ENCODE measurements at places on chromosomes 7 and 10.

- no peak for DNase-seq
Measured at GRCh38 chr7:3150027-3150426, 106.4 kb upstream of the CARD11 start.

DNA sequence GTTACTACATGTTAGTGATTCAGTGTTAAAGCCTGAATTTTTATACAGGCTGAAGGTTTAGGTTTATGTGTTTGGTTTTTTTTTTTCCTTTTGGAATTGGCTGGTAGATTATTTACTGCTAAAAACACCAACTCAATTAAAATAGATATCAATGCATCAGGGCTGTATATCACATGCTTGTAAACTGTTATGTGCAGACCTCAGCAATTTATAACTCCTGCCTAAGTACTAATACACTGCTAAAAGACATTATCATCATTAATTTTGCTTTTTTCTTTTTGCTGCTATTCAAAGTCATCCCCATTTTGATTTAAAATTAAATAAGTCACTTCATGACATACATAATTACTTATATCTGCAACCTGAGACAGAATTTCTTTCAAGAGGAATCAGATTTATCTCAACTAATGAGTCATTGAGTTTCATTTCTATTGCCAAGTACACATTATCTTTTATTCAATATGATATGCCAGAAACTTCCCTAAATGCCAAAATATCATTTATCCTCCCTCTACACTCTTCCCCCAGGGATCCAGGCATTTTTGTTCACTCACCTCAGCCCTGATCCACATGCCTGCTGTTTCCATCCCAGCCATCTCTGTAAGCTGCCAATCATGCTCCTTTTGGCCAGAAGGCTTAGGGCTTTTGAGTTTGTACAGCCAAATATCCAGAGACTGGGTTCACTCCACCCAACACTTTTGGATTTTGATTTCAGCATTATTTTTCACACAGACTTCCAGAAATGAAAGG is 98.5 kb downstream of the POLR1F start:
- DNase-seq = no peak

DNA sequence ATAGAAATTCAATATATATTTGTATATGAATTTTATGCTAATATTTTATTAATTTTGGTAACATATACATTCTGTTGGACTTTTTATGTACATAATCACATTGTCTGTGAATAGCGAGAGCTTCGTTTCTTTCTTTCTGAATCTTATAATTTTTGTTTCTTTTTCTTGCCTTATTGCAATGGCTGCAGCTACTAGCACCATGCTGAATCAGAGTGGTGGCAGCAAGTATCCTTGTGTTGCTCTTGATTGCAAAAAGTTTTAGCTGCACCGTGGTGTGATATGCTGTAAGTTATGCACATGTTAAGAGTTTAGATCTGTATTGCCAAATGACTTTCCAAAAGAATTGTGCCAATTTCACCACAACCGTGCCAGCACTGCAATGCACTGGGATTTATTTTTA is 32.6 kb downstream of the ELFN1 start:
- DNase-seq = no peak

GRCh38 chr7:90717296-90718060 is 121.4 kb downstream of the CDK14 start:
- no peak for DNase-seq

DNA sequence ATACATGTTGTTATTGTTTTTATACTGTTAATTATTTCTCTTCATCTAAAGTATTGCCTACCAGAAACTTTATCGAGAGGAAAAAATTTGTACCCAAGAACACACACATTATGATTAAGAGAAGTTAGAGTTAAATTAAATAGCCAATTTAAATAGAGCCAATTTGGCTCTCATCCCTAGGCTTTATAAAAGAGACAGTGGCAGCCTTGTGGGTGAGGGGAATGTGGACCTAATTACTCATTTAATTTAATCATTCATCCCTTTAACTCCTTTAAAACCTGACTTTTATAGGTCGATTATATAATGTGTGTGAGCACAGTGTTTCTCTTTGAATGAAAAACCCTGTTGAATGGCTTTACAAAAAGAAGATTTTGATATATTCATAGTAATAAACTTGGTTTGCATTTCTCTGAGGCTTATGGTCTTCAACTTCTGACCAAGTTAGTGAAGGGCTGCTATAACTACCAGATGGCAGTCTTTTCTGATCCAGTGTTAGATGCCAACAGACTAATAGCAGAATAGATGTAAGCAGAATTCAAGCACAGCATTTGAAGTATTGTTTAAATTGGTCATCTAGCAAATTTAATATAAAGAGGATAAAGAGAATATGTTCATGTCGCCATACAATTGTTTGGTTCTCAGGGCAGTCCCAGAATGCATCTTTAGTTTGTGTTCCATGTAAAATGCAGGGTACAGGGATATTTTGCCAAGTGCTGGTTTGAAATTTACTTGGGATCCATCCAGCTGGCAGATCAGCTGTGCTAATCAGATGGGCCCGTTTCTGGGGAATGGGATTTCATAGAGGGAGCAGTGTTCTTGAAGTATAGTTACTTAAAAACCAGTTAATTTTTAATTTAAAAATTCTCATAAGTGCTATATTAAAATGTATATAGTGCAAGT is 25.3 kb downstream of the ADD3 start:
- no peak for DNase-seq

DNA sequence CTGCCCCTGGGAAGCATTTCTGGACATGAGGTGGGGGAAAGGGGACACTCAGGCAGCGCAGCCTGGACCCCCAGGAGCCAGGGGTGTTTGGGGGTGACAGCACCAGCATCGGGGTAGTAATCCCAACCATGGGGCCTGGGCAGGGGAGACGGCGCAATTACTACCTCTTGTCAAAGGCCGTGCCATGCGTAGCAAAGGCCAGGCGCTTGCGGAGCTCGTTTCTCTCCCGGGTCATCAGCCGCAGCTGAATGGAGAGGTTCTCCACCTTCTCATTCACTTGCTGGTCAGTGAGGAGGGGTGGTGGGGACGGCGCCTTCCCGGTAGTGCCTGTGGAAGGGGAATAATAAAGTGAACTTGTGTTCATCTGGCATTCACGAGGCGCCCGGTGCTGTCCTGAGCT is 70.0 kb downstream of the DLG5 start:
- DNase-seq = no peak

DNA sequence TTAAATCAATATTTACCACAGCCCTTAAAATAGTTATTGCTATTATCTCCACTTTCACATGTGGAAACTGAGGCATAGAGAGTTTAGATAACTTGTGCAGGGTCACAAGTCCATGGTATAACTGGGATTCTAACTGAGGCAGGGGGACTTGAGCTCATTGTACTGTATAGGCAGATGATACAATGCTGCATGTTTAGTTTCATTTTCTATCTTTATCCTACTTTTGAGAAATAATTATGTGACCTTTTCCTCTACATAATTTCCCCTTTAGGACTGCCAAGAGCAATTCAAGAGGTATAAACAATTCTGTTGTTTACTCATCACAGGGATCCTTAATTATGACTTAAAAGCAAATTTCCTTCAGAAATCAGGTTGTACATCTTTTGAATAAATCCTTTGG is 193.1 kb downstream of the SUGCT start:
- no peak for DNase-seq

GRCh38 chr10:124416733-124417132 is 2.0 kb downstream of the OAT start:
- DNase-seq = no peak

- DNase-seq = no peak
Measured at GRCh38 chr10:4670737-4671136, 155.3 kb upstream of the AKR1E2 start.

GRCh38 chr10:50063100-50063499 is 4.7 kb upstream of the WASHC2A start:
- DNase-seq = no peak

- DNase-seq = no peak
Measured at GRCh38 chr7:14583518-14583917, 319.0 kb downstream of the DGKB start.

DNA sequence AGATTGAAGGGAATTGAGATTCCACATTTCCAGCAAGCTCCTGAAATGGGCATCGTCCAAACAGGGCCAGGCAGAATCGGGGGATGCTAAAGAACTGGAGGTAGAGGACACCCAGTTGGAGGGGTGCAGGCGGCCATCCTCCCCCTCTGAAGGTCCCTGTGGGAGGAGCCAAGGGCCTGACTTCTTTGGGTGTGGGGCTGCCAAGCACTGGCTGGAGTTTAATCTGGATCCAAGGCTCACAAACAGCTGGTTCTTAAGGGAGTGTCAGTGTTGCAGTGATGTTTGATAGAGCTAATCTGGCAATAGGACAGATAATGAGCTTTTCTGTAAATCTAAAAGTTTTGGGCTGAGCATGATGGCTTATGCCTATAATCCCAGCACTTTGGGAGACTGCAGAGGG is 20.8 kb downstream of the TSPAN14 start:
- no peak for DNase-seq

- DNase-seq = no peak
Measured at GRCh38 chr7:77727527-77727926, 31.3 kb downstream of the RSBN1L start.

DNA sequence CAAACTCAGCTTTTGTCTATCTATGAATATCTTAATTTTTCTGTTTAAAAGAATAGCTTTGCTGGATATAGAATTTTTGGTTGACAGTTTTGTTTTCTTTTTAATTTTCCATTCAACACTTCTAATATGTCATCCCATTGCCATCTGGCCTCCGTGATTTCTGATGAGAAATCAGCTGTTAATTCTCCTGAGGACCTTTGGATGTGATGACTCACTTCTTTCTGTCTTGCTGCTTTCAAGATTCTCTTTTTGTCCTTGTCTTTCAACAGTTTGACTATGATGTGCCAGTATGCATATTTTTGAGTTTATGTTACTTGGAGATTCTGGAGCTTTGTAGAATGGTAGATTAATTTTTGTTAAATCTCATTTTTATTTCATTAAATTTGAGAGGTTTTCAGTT is 38.4 kb downstream of the ZNF518A start:
- DNase-seq = no peak

DNA sequence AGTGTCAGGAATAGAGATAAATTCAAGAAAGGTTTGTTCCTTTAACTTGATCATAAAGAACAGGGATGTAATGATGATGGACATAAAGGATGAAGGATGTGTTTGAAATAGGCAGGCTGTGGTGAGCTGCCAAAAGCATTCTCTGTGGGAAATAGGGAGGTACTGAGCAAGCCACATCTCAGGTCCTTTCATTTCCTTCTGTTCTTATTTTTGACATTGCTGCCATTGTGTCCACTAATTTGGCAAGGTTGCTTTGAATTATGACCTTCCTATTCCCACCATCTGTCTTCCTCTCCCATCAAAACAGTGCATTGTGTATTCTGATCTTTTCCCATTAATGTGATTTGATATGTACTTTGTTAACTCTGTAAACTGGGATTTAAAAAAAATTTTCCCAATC is 9.4 kb downstream of the SCRN1 start:
- DNase-seq = no peak

DNA sequence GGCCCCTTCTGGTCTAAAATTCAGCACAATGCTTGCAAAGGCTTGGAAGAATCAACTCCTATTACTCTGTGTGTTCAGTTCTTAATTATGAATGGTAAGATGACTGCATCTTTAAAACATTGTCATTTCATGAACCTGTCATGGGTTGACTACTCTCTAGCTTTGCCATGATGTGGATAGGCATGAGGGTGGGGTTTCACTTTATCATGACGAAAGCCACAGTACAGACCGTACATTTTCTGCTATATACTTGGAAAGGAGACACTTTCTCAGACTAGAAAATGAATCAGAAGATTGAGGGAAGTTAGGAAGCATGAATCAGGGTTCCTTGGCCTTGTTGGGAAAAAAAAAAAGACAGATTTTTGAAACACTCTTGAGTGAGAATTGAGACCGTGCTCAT is 19.7 kb upstream of the MSRB2 start:
- no peak for DNase-seq

GRCh38 chr10:50972591-50972990 is 87.2 kb upstream of the A1CF start:
- DNase-seq = no peak

DNA sequence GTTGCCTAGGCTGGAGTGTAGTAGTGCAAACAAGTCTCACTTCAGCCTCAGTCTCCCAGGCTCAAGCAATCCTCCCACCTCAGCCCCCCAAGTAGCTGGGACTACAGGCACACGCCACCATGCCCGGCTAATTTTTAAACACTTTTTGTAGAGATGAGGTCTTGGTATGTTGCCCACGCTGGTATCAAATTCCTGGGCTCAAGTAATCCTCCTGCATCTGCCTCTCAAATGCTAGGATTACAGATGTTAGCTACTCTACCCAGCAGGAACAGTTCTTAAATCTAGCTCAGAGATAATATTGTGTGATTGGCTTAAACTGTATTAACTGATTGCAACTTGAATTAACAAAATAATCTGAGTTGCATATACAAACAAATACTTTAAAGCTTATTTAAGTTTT is 82.9 kb downstream of the CDK14 start:
- no peak for DNase-seq

DNA sequence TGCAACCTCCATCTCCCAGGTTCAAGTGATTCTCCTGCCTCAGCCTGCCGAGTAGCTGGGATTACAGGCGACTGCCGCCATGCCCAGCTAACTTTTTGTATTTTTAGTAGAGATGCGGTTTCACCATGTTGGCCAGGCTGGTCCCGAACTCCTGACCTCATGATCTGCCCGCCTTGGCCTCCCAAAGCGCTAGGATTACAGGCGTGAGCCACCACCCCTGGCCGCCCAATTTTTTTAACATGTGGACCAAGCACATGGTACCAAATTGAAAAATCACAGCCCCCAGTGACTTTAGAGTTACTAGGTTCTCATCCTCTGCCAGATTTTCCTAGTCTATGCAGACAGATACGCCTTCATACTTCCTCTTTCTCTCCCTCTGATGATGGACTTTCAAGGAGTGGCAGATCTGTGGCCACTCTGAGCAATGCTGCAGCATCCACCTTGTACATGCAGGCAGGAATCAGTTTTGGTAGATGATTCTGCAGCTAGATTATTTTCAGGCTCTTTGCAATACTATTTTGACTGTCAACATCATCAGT is 34.0 kb upstream of the EZH2 start:
- DNase-seq = no peak

GRCh38 chr10:127907411-127908105 is 655 bp downstream of the PTPRE start:
- no peak for DNase-seq

DNA sequence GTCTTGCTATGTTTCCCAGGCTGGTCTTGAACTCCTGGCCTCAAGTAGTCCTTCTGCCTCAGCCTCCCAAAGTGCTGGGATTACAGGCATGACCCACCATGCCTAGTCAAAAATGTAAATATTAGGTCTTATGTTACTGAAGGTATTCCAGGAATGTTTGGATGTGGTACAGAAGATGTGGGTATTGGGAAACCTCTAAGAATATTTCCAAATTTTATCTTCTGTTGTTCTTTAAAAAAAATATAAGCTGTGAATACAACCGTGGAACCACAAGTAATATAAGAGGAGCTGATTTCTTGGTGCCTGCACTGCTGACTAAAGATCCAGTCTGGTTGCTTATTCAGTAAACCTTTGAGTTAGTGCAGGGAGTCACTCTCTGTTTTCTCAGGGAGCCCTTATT is 178.3 kb downstream of the AUTS2 start:
- DNase-seq = no peak
